ENCODE measurements at places on chromosomes 6 and 20. TPM values are rescaled to one million over a fixed set of nuclear protein-coding genes. Genes with fewer than 3 reads are reported as not detected.
A peak's percentile ranks its signal among the peaks of the same experiment; 100 is the strongest.

DNA sequence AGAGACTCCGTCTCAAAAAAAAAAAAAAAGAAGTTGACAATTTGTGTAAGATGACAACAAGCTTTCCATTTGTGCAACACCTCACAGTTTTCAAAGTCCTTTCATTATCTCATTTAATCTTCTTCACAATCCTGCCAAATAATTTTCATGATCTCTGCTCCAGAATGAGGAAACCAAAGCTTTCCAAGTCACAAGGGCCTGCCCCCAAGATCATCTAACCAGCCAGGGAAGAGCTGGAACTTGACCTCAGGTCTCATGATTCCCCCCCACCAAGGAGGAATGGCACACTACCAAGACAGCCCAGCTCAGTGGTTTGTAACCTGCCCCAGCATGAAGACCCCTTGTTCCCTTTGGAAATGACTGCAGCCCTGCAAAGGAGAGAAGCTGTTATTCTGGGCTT, 74.0 kb upstream of the PIM1 start:
- no peak for DNase-seq

- no peak for DNase-seq
Observed at GRCh38 chr6:19070520-19070919, 683.4 kb downstream of the RNF144B start.

GRCh38 chr20:23541776-23542175, 26.5 kb downstream of the CST9L start:
- DNase-seq: no peak

DNA sequence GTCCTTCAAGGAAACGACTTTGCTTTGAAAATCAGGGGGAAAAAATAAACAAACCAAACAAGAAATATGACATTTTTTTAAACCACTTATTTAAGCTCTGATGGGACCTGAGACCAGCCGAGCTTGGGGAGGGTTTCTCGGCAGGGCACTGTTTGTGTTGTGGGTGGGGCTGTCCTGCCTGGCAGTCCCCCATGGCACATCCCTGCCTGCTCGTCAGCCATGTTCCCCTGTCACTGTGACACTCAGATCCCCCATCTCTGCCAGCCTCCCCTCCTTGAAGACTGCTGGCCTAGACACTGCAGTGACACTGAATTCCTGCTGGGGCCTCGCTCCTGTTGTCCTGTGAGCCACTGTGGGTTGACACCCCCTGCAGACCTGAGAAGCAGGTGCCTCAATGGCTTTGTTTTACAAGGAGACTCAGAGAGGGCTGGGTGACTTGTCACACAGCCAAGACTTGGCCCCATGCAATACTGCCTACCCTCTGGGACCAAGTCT, 95.1 kb upstream of the PTPN1 start:
- no peak for DNase-seq

GRCh38 chr6:63926950-63927927, 291.6 kb downstream of the PHF3 start:
- no peak for DNase-seq

The PRRT1 gene
- total RNA-seq: 5.1 TPM

GRCh38 chr20:31845300-31845863, at the start of gene FOXS1:
TSS of gene FOXS1 (minus strand) at chr20:31845604. CDS start at chr20:31845542, 62 bp downstream.
- DNase-seq: peak; percentile 70

GRCh38 chr20:48489656-48490055, 338.1 kb downstream of the PREX1 start:
- DNase-seq: no peak

GRCh38 chr6:112241820-112242429, 12.4 kb downstream of the LAMA4 start:
- DNase-seq: no peak

- no peak for DNase-seq
Observed at GRCh38 chr6:12614456-12614855, 102.1 kb upstream of the PHACTR1 start.

- peak; percentile 16 for DNase-seq
Observed at GRCh38 chr20:17613328-17614175, 43.7 kb downstream of the DSTN start.
